ENCODE measurements at places on chromosomes 2 and 18.

DNA sequence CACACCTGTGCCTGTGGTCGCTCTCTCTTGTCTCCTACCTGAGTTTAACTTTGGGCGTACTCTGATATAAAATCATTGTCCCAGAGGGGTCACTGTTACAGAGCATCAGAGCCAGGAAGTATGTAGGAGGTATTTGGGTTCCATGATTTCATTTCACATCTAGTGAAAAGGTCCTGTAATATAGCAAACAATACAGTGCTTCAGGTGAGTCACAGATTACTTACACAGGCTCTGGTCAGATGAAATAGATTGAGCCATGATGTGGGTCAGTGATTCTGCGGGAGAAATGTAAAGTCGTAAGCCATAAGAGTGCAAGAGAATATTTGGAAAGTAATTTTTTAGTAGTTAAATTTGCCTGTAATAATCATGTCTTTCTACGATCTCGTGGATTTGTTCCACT lies 70.2 kb downstream of the SOCS6 start:
- DNase-seq: no peak

- DNase-seq: no peak
Observed at GRCh38 chr2:66017763-66018162, 417.2 kb upstream of the MEIS1 start.

DNA sequence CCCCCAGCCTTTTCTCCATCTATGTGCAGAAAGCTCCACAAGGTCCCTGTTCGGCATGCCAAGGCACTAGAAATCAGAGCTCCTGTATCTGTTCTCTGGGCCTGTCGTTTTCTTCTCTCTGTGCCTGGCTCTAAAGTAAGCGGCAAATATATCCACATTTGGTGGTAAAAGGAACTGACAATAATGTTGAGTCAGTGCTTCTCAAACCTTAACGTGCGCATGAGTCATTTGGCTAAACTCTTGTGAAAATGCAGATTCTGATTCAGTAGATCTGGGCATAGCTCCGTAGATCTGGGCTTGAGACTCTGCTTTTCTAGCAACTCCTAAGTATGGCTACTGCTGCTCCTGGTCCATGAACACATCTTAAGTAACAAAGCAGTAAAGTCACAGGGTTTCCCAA lies 16.5 kb upstream of the ACSL3 start:
- DNase-seq: no peak

DNA sequence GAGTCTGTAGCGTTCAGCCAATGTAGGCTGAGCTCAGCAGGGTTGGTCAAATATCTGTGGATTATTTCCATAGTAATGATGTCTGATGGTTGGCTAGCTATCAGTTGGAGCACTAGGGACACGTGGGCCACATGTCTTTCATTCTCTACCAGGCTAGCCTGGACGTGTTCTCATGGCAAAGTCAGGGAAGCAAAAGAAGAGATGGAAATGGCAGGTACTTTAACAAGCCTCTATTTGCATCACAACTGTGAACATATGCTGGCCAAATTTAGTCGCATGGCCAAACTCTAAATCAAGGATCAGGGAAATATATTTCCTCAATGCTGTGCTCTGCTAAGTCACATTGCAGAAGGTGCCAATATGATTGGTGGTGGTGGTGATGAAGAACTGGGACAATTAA lies 371.6 kb upstream of the CHST9 start:
- DNase-seq: no peak

- DNase-seq: no peak
Observed at GRCh38 chr18:24395049-24395795, 2.4 kb downstream of the OSBPL1A start.

GRCh38 chr2:75226099-75226498 lies 26.8 kb upstream of the TACR1 start:
- DNase-seq: no peak

GRCh38 chr2:132417430-132418035 lies 928 bp downstream of the GPR39 start:
- DNase-seq: no peak

DNA sequence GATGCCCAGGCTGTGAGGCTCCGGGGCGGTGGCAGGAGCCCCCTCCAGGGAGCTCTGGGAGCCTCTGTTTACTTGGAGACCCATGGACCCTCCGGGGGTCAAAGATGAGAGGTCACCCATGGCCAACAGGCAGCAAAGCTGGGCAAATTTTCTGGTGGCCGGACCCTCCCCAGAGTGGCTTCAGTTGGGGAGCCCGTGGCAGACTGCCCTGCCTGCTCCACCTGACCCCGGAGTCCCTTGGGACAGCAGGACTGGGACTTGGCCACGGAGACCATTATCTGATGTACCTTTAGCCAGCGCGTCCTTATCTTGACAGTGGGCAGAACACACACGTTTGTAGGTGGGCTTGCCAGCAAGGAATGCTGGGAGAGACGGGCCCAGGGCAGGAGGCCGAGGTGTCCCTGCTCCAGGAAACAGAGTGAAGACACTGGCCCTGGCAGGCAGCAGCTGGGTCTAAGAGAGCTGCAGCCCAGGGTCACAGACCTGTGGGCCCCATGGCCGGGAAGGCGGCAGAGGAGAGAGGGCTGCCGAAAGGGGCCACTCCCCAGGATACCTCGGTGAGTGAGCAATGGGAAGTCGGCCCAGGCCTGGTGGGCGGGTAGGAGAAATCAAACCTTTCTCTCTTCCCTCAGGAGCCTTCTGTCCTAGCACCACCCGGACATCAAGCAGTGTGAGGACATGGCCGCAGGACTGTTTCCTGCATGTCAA lies at the start of the genes ABCG5 and ABCG8:
ABCG5 (minus strand) TSS at position 280 of the 708 bp plus-strand sequence; CDS start at position 120, 160 bp downstream.
ABCG8 (plus strand) TSS at position 412 of the 708 bp plus-strand sequence; CDS start at position 495, 83 bp downstream.
- no peak for DNase-seq

DNA sequence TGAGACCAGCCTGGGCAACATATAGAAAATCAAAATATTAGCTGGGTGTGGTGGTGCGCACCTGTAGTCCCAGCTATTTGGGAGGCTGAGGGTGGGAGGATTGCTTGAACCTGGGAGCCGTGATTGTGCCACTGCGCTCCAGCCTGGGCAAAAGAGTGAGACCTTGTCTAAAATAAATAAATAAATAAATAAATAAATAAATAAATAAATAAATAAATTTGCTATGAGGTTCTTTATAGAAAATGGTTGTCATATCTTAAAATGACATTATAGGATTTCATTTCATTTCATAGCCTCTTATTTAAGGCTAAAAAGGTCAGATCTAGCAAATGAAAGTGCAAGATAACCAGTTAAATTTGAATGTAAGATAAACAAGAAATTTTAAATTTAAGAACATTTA lies 193.0 kb downstream of the NAPG start:
- DNase-seq: no peak

- DNase-seq: no peak
Observed at GRCh38 chr2:192947352-192947751, 752.6 kb upstream of the TMEFF2 start.

DNA sequence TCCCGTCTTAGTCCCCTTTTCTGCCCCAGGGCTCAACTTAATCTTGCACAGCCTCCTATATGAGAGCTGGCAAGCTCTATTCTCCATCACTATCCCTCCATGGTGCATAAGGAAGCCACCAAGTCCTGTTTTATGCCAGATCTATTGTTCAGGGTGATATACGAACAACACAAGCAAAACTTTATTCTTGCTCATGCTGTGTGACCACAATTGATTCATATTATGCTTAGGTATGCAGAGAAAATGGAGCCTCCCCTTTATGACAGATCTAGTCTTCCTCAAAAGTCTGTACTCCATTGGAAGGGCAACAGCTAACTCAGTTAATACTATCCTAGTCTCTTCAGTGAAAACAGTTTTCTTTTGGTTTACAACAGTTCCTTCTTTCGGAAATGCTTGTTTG lies 94.0 kb upstream of the STON1 start:
- DNase-seq: no peak

DNA sequence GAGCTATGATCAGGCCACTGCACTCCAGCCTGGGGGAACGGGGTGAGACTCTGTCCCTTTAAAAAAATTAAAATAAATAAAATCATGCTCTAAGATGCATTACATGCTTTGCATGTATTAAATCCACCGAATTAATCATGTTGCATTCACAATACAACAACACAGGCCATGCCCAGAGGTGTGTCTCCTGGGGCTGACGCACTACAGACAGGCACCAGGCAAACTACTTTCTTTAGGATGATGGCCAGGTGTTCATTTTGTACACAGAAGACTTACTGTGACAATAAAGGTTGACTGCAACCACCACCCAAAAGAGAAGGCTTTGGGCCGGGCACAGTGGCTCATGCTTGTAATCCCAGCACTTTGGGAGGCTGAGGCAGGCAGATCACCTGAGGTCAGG lies 226.8 kb upstream of the PXDN start:
- no peak for DNase-seq

GRCh38 chr18:75897386-75897785 lies 469.9 kb upstream of the SMIM21 start:
- no peak for DNase-seq

DNA sequence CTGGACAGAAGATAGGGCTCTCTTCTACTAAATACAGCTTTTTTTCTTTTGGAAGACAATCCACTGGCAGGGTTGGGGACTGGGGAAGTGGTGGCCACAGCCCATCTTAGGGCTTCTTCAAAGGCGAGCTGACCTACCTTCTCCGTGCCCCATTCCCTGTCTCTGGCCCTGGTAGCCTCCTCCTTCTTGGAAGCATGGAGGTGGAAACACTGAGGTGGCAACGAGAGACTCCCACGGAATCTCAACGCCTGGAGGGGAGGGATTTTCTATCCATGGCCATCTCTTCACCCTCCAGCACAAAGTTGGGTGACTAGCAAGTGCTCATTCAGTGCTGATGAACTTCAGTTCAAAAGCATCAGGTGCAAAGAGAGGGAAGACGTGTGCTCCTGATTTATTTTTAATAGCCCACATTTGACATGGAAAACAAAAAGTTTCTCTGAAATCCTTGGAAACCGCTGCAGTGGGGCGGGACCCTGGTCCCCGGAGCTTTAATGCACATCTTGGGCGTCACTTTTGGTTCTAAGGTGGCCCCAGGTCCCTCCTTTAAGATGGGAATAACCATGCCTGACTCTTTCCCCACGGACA lies 633 bp upstream of the ARMC9 start:
- DNase-seq: peak; percentile 69

DNA sequence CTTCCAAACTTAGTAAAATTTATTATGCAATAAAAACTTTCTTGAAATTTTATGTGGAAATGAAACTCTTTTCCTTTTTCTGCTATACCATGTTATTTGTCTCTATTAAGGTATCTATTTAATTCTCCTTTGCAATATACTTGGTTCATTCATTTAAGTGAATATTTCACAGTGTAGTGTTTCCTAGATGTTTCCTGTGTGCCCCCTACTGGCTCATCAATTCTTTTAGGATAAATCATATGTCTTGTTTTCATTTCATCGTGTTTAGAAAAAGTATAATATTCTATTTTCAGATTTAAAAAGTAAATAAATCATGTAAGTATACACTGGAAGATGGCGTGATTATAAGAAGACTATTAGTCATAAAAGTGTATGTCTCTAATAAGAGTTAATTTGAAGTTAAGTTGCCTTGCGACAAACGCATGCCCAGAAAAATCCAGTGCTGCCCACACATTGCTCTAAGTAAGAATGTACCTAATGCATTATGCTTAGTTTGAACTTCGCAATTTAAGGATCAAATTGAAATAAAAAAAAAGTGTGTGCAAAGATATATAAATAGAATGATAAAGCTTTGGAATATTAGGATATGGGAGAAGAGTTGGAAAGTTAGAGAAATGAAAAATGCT lies 525.4 kb downstream of the KCNJ3 start:
- DNase-seq: no peak

DNA sequence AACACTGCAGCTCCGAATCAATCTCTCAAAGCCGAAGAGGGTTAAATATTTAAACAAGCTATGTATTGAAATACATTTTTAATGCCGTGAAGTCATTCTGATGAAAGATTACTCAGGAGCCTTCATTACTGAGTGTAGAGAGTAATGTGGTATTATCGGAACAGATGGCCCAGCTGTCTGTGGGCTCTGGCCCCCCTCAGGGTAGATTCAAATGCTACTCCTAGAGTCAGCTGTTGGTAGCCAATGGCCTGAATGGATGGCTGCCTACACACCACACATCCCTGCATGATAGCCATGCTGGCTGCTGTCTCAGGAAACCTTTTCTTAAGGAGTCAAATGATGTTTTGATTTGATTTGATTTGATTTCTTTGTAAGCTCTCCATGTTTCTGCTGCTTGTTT lies 732.3 kb upstream of the CELF4 start:
- DNase-seq: no peak

GRCh38 chr2:20818820-20819219 lies 4.1 kb downstream of the LDAH start:
- no peak for DNase-seq

DNA sequence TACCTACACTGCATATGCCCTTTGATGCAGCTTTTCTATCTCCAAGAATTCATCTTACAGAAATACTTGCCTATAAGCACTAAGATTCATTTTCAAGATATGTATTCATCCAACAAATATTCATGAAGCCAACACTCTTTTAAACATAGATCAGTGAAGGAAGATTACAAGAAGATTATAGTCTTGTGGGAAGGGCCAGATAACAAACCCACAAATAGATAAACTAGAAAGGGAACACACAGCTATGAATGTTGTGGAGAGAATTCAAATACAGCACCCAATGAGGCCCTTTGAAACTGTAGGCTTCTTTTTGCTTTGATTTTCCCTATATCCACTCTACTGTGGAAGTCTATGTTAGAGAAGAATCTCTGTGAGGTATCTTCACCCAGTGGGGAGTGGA lies 186.7 kb upstream of the RBMS1 start:
- DNase-seq: no peak

DNA sequence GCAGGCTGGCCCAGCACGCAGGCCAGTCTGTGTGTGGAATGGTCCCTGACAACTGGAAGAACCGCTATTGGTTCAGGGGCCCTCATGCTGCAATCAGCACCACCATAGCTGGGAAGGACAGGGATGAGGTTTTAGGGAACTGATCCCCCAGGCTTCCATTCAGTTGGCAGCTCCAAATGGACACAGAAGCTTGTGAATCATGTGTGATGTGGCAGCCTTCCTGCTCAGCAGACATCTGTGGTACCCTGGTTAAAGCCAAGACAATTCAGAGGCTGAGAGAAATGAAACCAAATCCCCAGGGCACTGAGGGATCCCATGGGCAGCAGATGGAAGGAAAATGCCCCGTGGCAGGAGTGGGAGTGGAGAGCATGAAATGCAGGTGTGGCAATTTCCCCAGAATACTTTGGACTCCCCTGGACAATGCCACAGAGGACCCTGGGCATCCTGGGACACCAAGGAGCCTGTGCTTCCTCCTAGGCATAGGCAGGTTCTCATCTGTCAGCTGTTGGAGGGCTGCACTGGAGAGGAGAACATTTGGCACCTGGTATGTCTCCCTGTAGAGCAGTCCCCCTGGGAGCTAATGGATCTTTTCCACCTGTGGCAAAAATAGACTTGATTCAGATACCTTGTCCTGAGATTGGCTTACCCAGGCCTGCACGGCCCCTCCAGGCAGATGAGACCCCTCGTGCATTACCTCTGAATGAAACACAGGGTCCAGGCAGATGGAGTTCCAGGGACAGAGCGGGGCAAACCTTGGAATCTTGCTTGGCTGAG lies 162.2 kb upstream of the BCL2L11 start:
- no peak for DNase-seq

DNA sequence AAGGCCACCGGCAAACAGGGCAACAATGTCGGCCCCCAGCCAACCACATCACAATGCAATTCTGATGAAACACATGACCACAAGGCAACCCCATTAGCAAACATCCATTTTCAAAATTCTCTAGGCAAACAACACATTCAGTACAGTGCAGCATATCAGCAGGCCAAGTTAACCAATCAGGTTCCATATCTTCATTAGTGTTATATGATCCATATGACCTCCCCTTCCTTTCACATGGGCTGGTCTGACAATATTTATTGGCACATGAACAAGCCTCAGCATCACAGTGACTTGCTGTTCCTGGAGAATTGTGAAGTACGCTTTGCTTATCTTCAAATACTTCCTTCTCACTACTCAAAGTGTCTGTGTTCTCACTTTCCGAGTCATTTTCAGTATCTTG lies 19.8 kb downstream of the RNF103 start:
- no peak for DNase-seq

All from cardiac septum (tissue), 1 donor.